ENCODE measurements at places on chromosomes 4 and X.
A peak's percentile ranks its signal among the peaks of the same experiment; 100 is the strongest.

DNA sequence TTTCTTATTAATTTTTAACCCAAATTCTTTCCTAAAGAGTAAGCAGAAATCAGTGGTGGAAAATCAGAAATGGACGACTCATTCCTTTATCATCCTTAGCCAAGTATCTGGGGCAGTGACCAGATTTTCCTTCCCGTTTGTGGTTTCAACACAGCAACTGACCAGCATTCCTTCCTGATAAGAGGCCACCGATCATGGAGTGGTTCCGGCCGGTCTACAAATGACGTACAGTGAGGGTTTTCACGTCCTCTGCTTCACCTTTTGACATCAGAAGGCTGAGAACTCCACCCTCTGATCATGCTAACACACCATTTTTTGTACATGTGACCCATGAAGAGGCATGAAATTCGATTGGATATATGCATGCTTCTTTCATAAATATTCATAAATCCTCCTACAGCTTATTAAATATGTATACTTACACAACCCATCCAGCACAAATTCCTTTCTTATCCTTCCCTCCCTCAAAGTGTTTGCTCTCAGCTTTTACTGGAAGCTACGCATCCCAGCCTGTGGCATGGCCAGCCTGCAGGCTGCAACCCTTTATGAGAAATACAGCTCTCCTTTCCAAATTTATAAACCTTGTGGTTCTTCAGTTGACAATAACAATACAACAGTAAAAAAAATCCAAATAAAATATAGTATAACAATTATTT, 173.0 kb upstream of the CASK start:
- DNase-seq, result no peak

- no peak for DNase-seq
These were observed 150.1 kb downstream of the DIPK2B start for GRCh38 chrX:45050558-45050957.

DNA sequence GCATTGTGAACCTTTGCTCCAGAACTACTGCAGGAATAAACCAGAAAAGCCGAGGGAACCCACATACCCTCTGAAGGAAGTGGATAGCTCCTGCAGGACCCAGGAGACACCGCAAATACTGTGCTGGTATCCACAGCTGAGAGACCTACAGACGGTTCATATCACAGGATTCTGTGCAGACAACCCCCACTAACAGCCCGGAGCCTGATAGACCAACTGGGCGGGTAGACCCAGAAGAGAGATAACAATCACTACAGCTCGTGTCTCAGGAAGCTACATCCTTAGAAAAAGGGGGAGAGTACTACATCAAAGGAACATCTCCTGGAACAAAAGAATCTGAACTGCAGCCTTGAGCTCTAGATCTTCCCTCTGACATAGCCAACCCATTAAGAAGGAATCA, 150.8 kb downstream of the FRAS1 start:
- no peak for DNase-seq

GRCh38 chr4:165873298-165874071, 448 bp downstream of the TLL1 start:
- no peak for DNase-seq

GRCh38 chr4:35526456-35526855, 717.9 kb downstream of the ARAP2 start:
- DNase-seq, result no peak

- DNase-seq, result no peak
These were observed 11.3 kb downstream of the SMIM10L2A start for GRCh38 chrX:135432881-135433521.

DNA sequence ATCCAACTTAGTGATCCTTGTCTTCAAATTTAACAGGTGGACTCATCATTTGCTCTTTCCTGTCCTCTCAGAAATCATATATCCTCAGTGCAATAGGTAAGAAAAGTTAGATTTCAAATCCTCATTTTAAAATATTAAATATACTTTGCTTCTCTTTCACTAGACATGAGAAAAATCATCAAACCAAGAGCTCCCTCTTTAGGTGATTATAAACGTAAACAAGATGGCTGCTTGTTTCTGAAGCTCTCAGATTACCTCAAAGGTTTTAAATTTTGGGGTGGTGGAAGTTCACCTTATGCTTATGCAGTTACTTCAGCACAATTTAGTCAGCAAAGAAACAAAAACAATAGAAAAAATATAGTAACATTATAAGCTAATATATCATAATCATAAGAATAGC, 27.3 kb downstream of the CSN3 start:
- DNase-seq, result no peak

- peak; percentile 31 for DNase-seq
These were observed 14.9 kb downstream of the SNX12 start for GRCh38 chrX:71053217-71053621.

DNA sequence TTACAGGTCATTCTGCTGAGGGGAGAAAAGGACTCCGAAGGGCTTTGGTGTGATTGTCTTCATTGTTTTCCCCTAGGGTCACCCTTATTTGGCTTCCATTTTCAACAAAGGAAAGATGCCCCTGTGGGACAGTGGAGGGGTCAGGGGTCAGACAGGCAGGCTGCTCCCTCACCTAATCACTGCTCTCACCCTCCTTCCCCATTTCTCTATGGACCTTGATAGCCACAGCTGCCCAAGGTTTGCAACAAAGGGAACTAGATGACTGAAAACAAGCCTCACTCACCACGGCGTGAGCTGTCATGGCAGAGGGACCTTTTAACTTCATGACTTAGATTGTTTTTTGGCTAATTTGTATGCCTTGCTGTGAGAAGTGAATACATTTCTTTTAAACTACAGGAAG, 40.7 kb downstream of the C4orf51 start:
- no peak for DNase-seq

DNA sequence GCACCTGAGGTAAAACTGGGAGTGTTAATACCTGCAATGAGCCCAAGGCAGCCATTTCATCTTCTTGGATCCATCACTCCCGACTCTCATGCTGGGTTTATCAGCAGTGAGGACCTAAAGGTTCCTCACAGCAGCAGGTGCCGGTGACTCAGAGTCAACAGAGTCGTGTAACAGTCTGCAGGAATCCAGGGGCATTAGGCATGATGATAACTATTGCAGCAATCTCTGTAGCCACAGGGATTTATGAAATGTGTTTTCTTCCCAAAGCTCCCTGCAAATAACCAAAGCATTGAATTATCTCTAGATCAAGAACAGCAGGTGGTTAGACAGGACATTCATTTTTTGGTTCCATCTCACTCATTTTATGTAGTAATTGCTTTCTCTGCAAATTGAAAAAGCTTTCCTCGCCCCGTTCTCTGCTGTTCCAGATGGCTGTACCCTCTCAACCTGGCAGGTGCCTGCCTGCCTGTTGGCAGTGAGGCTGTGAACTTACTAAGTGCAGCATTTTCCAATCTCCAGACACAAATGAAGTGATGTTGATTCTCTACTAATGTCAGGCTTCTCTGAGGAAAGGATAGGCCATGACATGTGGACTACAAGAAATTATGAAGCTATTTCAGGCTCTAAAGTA, 48.1 kb upstream of the TSPAN7 start:
- no peak for DNase-seq

All from thymus (tissue), 14 donors.